ENCODE measurements at places on chromosomes 2 and 18.

GRCh38 chr2:24354957-24355356, 5.4 kb downstream of the ITSN2 start:
- no peak for DNase-seq

DNA sequence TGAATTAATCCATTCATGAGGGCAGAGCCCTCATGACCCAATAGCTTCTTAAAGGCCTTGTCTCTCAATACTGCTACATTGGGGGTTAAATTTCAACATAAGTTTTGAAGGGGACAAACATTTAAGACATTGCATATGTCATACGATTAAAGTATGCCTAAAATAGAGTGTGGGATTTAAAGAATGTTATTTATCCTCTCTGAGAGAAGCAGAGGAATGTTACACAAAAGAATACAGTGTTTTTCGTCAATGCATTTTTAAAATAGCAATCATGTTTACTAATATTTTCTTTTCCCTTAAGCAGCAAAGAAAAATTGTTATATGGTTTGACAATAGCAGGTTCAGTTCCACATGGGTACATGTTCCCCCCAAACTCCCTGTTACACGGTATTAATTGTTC, 363.1 kb downstream of the NUP35 start:
- DNase-seq = no peak

DNA sequence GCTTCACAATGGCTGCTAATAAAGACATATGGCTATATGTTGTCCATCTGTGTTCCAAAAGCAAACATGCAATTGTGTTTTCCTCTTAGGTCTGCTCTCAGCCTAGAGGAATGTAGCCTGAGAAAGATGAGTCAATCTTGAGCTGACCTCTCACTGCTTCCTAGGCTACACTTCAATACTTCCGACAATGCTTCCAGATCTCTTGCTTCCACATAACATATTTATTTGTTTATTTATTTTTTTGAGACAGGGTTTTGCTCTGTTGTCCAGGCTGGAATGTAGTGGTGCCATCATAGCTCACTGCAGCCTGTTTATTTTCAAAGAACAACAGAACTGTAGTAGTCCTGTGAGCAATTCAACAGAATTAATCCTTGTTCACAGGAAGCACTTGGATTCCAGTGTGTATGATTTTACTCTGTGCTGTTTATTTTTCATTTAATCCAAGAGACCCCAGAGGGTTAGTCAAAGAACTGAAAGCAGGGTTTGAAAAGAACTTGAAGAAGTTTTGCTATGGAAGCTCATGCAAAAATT, 437.9 kb downstream of the TXNL1 start:
- DNase-seq = no peak

DNA sequence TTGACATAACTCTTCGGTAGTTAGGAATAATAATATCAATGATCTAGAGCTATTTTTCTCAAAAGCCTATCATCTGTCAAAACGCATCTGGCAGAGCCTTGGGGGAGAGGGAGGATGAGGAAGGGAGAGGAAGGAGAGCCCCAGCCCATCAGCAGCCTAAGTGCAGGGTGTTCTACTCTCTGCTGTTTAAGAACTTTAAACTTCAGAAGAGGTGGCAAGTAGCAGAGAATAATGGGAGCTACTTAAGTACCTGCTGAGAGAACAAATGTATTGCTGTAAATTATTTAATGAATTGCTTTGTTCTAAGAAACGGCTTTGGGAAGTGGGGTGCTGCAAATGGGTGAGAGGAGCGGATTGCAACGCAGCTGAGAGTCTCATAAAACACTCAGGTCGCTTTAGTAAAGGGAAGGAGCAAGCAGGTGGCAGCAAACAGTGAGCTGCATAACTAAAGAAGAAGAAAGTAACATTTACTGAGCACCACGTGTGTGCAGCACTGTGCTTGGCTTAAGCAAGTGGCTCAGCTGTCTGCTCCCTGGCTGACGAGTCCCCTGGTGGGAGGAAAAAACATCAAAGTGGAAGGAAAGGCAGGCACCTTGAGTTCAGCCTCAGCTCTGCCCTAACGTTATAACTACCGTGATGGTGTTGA, 26.3 kb upstream of the SH3RF3 start:
- no peak for DNase-seq

DNA sequence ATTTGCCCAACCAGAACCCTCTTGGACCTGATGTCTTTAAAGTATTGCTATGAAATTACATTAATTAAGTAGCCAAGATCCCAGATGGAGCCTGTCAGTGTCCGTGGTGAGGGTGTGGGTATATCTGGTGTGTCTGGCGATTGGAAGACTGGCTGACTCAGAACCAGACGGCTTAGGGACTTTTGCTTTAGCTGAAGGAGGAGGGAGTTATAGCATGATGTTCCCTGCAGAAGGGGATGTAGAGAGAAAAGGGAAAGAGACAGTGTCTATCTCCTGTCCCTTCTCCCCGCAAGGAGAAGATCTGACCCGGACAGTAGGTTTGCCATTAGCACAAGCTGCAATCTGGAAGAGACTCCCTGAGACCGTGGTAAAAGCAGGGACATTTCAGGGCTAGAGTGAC, 60.6 kb downstream of the POU3F3 start:
- no peak for DNase-seq

GRCh38 chr18:11944252-11944651, 36.1 kb upstream of the MPPE1 start:
- no peak for DNase-seq

DNA sequence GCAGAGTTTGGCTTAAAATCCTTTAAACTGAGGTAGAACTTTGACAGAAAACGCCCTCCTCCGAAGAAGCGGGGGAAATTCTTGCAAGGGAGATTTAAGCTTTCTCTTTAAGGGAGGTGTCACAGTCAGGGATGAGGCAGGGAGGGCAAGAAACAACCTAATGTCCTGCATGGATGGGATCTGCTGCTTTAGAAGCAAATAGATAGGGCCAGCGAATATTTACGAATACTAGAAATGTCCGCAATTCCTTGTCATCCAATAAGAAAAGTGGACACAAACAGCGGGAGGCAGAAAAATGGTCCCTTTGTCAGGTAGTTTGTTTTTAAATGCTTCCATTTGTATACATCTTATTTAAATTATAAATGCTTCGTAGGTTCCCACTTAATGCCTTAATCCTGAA, 12.0 kb downstream of the MEIS1 start:
- DNase-seq = no peak

GRCh38 chr2:33796511-33796910, 197.4 kb upstream of the FAM98A start:
- DNase-seq = no peak

DNA sequence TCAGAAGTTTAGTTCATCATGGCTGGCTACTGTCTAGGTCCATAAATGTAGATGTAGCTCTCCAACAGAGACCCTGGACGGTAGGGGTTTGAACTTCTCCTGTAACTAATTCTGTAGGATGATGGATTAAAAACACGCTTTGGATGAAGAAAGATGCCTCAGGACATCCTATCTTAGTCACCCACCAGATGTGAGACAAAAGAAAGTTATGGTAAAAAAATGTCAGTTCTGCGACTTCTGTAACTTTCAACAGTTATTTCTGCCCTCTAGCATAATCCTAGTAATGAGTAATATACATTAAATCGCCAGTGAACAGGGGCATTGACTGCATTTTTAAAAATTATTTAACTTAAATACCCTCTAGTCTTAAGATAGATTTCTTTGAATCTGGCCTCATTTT, 210.1 kb upstream of the LRATD1 start:
- DNase-seq = no peak

DNA sequence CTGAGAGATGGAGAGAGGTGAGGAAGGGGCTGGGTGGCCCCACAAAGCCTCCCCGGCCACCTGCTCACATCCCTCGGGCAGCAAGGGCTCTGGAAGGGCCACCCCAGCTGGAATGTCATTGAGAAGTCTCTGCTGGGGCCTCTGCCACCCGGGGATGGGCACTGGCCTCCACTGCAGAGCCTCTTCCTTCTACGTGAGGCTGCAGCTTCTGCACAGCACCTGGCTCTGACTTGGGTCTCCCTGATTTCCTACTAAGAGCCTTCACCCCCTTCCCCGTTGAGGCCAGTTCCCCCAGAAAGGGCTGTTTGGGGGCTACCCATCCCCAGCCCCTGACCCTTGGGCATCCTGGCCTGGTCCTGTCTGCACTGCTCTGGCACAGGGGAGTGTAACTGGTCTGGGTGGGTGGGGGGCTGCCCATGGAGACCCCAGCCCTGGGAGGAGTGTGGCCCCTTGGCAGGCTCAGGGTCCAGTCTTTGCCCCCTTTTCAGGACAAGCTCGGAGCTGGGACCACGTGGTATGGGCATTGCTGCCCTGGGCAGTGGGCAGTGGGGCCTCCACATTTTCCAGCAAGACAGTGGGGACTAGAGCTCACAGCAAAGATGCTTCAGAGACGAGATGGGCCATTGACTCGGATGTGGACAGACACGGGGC, 5.6 kb downstream of the PDCD1 start:
- DNase-seq = no peak

DNA sequence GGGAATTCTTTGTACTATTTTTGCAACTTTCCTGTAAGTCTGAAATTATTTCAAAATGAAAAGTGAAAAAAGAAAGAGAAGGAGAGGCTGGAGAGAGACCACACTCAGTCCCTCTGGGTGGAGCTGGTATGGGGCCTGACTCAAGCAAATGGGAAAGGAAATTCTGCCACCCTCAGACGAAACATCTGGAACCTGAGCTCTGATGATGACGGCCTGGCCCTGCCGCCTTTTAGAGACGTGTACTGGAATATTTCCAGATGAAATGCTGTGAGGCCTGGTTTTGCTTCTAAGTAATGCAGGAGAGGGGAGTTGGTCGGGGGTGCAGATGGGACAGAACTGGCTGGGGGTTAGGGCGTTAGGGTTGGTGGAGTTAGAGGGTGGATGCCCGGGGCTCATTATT, 57.4 kb upstream of the GLI2 start:
- DNase-seq = no peak

DNA sequence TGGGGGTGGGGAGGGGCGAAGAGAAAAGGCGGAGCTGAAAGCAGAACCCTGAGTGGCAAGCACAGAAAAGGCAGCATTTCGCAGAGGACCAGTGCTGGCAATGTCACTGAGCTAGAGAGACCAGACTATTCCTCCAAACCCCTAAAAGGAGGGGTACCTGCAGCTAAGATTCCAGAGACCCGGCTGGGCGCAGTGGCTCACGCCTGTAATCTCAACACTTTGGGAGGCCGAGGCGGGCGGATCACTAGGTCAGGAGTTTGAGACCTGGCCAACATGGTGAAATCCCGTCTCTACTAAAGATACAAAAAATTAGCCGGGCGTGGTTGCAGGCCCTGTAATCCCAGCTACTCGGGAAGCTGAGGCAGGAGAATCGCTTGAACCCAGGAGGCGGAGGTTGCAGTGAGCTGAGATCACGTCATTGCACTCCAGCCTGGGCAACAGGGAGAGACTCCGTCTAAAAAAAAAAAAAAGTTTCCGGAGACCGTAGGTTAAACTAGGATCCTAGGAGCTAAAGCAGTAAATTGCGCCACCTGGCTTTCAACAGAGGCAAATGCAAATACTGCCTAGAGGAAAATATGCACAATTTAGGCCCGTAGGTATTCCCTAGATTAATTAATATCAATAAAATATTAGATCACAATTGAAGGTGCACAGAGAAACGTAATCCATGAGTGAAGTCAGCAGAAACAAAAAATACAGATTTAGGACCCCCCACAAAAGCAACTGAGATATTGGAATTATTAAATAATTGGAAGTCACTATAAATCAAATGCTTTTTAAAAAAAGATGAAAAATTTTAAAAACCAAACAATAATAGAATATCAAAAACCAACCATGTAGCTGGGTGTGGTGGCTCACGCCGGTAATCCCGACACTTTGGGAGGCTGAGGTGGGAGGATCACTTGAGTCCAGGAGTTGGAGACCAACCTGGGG, 4.9 kb downstream of the UCN start:
- no peak for DNase-seq

- DNase-seq = no peak
Measured at GRCh38 chr2:190683802-190684201, 34.9 kb downstream of the NAB1 start.

DNA sequence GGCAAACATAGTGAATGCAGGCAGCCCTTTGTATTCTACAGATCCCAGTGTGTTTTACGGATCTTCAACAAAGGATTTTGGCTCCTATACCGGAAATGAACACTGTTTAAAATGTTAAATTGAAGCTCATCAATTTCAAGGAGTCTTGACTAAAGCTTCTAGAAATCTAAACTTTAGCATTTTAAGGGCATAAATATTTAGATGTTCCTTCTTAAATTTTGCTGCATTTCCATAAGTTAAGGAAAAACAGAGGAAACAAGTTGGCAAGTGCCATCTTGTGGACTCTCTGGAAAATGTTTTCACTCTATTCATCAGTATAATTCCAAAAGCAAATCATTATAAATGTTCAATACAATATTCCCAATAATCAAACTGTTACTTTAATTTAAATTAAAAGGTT, 19.6 kb downstream of the CHN1 start:
- no peak for DNase-seq
